DMS79 treated with DMSO at 0.1 percent for 48 hours (cell line): ENCODE measurements at places on chromosomes 7 and 10.

DNA sequence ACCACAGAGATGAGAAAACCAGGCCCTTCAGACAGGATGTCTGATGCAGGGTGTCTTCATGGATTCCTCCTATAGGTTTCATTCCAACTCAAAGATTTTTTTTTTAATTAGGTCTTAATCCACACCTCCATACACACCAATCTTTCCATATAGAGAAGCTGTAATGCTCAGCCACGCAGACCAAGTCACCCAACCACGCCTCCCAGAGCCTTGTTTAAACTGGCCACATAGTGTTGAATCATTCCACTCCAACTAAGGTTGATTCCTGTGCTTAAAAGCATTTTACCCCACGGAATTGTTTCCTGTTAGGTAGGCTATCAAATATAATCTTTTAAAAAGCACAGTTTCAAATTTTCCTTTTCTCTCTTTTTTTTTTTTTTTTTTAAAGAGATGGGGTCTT lies 153.6 kb downstream of the TYW1B start:
- no peak for DNase-seq

- no peak for DNase-seq
Measured at GRCh38 chr10:30047924-30048531, 11.4 kb downstream of the JCAD start.

DNA sequence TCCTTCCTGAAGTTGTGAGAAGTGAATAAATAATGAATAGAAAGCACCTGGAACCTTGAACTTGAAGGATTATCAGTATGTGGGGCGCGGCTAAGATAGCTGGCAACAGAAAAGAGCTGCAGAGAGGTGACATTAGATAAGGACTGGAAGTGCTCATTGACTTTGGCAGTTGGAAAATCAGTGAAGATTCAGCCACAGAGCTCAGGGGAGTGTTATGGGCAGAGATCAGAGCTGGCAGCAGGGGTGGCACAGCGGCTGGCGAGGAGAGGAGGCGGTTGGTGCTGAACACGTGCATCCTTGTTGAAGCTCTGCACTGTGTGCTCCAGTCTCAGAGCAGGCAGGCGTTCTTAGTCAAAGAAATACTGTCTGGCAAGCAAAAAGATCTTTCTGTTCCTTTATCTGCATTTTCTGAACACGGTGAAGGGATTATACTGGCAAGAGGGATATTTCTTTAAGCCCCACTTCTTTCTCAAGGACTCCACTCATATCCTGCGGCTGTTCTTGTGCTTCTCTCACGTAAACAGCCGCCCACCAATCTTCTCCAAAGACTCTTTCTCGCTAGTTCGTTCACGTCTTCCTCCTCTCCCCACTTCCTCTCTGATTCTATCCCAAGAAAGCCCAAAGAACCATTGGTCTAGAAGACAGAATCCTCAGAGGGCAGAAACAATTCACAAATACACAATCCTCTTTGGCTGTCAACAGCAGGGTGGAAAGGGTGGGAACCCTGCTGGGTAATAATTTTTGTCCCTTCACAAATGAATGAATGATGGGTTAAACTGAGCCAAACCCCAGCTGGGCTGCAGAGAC lies 38.6 kb upstream of the ADD3 start:
- DNase-seq: no peak

DNA sequence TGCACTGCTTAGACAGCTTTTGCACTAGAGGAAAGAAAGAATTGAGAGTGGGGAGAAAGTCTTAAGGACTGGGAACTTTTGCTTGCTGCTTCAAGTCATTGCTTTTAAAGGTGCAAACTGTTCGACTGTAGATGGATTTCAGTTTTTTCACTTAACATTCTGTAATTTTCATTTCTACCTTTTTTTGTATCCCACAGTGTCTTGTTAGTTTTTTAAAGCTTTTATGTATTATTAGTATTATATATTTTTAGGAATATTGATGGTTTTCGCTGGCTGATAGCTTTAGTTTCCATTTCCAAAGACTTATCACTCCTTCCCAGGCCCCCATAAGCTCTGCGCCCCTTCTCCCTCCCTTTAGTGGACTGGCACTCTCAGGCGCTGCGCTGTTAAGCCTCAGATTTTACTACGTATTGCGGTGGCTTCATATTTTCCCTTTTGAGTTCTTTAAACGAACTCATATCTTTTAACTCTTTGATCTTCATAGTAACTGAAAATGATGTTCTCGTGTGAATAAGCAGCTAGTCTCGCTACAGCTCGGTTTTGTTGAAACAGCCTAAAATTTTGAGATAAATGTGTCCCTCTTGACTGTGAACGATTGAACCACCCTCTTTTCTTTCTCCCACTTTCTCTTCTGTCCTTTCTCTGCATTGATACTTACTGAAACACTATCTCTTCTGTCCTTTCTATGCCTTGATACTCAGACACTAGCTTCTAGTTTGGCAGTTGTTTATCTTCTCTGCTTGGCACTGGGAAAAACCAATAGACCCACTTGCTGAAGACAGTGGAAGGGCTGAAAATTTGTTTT lies 2.5 kb upstream of the ETV1 start:
- DNase-seq: no peak

GRCh38 chr10:69358148-69358795 lies 58.4 kb downstream of the TACR2 start:
- DNase-seq: no peak

- no peak for DNase-seq
Measured at GRCh38 chr7:102978284-102978683, 65.5 kb downstream of the LRRC17 start.

DNA sequence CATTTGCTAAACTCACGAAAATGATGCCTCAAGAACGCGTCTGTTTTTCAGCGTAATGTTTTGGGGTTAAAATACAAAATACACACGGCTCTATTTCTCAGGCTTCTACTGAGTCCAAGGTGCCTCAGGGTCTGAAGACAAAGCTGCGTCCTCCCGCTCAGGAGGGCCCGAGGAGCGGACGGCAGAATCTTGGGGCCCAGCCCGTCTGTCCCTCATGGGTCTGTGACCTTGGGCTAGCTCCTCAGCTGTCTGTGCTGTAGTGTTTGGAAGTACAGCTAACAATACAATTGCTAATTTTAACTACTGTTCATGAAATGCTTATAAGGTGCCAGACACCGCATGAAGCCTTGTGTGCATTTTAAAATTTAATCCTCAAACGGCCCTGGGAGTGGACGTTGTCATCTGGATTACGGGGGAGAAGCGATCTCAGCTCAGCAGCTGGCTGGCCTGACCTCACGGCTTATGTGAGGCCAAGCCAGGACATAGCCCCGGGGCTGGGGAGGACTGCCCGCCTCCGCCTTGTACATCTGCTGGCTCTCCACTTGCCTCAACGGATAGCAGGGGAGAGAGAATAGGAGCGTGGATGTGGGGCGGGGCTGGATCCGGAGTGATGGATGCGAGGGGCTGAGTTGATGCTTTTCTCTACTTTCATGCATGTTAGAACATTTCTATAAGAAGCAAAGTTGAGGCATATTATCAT lies 357.4 kb downstream of the GLRX3 start:
- DNase-seq: no peak

- no peak for DNase-seq
Measured at GRCh38 chr7:133911724-133912123, 215.4 kb upstream of the LRGUK start.

DNA sequence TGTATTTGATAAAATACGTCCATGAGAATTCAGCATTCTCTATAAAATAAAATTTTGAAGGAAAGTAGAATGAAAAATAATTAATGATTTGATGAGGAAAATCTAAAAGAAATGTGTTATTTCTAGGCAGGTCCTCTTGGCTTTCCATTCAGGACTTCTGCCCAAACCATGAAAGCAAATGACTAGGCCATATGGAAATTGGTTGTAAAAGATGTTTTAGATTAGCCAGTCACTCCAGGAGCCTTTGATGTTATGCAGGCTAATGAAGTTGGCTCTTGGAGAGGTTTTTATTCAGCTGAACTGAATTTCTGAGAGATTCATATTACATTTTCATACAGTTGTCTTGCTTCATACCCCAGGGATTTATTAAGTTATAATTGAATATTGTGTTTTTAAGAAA lies 452.8 kb downstream of the SDK1 start:
- no peak for DNase-seq

GRCh38 chr10:24701447-24701846 lies 22.2 kb downstream of the ARHGAP21 start:
- no peak for DNase-seq

GRCh38 chr7:152048051-152048450 lies 22.6 kb downstream of the GALNT11 start:
- no peak for DNase-seq

DNA sequence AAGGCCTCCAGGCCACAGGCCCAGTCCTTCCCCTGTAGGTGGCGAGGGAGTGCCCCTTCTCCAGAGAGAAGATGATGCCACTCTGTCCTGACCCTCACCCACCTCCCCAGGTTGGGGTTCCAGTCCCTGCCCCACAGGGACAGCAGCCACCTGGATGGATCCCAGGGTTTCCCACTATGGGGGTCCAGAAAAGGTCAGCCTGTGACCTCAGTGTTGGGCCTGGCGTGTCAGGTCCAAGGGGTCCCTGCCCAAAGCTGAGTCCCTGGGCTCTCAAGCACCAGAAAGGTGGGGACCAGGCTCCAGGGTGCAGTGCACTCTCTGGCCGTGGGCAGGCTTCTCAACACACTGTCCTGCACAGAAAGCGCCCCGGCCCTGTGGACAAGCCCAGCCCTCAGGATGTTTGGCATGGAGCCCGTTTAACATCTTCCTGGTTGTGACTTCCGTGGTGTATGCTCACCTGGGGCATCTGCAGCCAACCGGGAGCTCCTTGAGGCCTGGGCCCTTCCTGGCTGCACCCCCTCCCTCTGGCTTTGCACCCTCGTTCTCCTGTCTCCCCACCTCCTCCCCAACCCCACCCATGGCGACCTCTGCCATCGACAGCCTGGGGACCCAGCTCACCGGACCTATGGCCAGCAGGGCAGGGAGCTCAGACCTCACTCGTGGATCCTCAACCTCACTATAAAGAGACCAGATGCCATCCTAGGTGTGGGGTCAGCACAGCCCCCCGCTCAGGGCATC lies 58.3 kb upstream of the PPP2R2D start:
- DNase-seq: no peak

DNA sequence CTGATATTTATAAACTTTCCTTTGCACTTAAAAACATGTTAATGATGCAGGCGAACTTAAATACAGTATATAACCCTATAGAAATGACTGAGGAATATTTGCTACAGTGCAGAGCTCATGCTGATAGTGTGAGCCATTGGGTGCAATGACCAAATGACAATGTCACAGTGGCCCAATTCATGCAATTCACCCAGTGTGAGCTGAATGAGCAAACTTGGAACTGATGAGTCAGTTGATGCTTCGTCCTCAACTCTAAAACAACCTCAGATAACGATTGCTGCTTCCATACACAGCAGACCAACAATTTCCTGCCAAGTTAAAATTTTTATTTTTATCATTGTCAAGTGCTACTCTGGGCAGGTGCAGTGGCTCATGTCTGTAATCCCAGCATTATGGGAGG lies 12.1 kb upstream of the ZC3HAV1L start:
- no peak for DNase-seq

DNA sequence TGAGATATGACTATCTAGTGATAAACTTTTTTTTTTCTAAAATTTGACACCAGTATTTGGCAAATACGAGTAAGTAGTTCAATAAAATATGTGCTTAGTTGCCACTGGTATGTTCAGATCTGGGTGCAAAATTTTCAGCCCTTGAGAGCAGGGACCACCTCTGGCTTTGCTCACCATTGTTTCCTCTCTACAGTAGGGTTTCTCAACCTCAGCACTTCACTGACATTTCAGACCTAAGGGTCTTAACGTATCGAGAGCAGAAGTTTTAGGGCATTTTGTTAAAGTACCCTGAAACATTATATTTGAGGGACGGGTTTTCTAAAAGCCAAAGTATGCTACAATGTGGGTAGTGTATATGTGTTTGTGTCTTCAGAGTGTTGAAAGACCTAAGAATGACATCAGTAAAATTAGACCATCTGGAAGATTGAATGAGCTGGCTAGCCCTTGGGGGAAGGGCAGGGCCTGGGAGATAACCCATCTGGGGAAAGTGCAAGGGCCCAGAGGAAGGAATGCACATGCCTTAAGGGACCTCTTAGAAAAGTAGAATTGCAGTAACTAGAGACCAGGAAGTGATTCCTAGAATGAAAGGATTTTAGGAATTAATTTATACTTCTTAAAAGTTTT lies 11.8 kb downstream of the BZW2 start:
- no peak for DNase-seq

GRCh38 chr7:134870156-134870555 lies 90.7 kb downstream of the CALD1 start:
- DNase-seq: no peak
